A673 (cell line): ENCODE measurements at places on chromosomes 2 and 18. TPM values are rescaled to one million over a fixed set of nuclear protein-coding genes. Genes with fewer than 3 reads are reported as not detected.

TEX44 gene
- total RNA-seq: not detected in 2 replicates

SERPINB12 gene
- not detected in 2 replicates for total RNA-seq

RAPGEF4 gene
- total RNA-seq: 0.26 and 0.96 TPM in 2 replicates

TRIM54 gene
- 2.2 and 2.8 TPM in 2 replicates for total RNA-seq

IL18R1 gene
- not detected in 2 replicates for total RNA-seq
